ENCODE measurements at places on chromosomes 4 and X. TPM values are rescaled to one million over a fixed set of nuclear protein-coding genes. Genes with fewer than 3 reads are reported as not detected.

Gene KLB
- not detected for total RNA-seq

Gene GAGE13
- not detected for total RNA-seq

Gene CCNQ
- total RNA-seq = 25.3 TPM

Gene CDS1
- not detected for total RNA-seq
